AG04449 (cell line): ENCODE measurements at places on chromosomes 16 and 17.

DNA sequence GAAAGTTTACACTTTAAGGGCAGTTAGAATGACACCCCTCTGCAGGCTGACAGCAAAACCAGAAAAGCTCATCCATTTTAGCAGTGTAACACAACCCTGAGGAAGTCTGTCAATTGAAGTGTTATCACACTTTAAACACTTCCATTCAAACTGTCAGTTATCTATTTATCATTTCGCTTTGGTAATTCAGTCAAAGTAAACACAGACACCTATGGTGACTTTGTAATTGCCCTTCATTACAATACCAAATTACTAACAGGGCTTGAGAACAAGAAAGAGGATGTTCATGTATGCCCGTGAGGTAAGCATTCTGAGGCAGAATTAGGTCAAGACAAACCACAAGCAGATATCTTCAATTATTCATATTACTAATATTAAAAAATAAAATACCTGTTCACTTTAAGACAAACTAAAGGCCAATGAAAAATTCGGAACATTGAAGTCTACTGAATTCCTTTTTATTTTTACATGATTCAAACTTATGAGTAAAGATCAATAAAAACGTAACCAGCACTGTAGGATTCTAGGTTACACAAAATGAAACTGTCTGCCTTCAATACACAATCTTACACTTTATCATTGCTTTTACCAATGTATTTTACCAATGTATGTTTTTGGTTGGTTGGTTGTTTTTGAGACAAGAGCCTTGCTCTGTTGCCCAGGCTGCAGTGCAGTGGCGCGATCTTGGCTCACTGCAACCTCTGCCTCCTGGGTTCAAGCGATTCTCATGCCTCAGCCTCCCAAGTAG is 57.1 kb downstream of the BRIP1 start:
- DNase-seq: no peak

DNA sequence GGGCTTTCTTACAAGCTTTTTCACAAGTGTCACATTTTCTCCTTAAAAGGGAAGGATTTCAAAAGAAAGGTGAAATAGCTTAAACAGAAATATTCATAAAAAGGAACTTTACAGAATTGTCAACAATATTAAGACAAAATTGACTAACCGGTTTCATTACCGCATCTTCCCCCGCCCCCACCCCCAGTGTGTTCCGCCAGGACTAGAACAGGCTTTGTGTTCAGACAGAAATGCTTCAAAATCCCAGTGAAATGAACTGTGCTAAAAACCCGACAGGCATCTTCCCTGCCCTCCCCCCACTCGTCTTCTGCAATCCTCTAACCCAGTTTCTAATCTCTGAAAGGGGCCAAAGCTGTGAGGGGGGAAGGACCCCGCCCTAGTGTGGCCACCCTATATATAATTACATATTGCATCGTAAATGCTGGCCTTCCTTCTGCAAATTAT is 990 bp upstream of the ROGDI start:
- no peak for DNase-seq

DNA sequence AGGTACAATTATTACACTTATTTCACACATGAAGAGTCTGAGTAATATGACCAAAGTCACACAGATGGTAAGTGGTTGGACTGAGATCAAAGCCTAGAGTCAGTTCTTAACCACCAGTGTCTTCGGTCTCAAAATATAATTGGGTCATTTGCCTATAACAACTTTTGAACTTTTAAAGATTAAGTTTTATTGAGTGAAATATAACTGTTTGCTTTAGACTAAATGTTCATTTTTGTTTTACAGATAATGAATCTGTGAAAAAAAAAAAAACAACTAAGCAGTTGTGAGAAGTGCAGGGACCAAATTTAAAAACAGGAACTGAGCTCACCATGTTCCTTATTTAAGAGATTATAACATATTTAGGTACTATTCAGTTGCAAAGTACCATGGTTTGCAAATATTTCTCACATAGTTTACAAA is 150.1 kb downstream of the ITFG1 start:
- DNase-seq: no peak

DNA sequence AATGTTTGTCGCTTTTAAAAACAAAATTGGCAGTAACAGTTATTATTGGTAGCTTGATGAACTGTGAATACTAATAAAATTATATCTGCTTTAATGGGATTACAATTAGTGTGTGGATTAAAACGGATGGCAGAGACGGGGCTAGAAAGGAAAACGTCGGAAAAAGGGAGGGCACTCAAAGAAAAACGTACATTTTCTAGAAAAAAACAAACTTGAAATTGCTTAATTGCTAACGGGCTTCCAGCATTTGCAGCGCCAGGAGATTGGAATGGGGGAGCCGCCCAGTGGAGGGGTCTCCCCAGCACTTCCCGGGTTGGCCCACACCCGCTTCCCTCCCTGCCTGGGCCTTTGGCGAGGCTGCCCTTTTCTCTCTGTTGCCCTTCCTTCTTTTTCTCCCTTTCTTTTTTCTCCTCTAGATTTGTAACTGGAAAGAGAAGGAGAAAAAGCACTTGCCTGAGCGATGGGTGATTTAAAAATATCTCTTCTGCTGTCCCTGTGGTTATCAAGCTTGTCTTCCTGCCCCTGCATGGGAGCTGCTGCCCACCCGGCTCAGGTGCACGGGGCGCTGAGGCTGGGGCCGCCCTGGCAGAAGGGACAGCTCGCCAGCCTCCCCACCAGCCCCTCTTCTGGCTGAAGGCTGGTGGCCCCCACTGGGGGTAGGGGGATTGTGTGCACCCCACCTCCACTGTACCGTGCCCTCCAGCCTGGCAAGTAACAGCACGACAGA is 5.9 kb downstream of the BAHCC1 start:
- DNase-seq: no peak

DNA sequence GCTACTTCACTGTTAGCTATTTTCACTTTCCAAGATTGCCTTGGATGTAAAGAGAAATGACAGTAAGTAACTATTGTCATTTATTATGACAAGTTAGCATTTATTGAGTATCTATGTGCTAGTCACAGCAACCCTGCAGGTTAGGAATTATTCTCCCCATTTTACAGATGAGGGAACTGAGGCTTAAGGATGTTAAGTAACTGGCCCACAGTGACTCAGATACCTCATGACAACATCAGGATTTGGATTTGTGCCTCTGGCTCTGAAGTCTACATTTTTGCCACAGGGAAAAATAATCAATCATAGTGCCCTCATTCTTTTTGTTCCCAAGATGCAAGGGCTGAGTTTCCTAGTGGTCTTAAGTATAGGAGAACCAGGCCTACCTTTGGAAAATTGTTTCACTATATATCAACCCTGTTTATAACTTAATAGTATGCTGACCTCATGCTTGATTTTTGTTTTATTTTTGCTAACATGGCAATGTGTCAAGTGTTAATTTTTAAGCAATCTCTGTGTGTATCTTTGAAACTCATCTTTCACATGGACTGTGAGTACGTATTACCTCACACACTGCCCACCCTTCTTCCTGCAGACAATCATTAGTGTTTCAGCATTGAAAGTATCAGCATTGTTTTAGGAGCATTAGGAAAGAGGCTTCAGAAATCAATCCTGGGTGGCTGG is 105.0 kb downstream of the TANGO6 start:
- DNase-seq: no peak

DNA sequence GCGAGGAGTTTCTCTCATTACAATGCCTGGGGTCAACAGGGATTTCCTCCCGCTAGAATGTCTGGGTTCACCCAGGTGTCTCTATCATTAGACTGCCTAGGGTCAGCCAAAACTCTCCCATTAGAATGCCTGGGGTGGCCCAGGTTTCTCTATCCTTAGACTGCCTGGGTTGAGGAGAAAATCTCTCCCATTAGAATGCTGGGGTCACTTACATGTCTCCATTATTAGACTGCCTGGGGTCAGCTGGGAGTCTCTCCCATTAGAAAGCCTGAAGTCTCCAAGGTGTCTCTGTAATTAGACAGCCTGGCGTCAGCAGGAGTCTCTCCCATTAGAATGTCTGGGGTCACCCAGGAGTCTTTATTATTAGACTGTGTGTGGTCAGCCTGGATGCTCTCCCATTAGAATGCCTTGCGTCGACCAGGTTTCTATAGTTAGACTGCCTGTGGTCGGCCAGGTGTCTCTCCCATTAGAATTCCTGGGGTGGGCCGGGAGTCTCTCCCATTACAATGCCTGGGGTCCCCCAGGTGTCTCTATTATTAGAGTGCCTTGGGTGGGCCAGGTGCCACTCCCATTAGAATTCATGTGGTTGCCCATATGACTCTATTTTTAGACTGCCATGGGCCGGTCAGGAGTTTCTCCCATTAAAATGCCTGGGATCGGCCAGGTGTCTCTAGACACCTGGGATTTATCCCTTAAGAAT is 2272.1 kb downstream of the TP53TG3F start:
- no peak for DNase-seq

GRCh38 chr17:74687886-74688285 is 24.8 kb downstream of the CD300LF start:
- no peak for DNase-seq

- no peak for DNase-seq
Observed at GRCh38 chr16:85104147-85104546, 8.1 kb downstream of the CIBAR2 start.

GRCh38 chr17:7262935-7263800 is 890 bp upstream of the CLDN7 start:
- no peak for DNase-seq

DNA sequence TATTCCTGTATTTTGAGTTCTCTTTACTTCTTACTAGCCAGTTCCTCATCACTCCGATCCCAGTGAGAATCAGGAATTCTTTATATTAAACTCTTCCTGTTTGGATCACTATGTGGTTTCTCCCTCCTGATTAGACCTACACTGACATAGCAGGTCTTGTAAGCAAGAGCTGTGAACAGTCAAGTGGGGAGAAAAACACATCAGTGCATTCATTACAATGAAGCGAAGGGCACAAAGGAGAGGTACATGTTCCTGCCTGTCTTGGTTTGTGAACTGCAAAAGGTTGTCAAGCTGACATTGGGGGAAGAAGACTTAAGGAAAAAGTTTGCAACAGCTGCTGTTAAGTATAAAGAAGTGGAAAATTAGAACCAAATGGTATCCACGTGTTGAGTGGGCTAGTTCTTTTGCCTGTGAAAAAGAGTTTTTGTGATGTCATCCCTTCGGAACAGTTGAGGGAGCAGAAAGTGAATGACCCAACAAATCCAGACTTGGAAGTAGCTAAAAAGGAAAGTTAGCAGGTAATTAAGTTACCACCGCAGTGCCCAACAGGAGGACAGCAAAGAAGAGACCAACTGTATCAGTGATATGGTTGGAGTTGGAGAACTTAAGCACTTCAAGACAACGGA is 23.0 kb upstream of the TRIM25 start:
- DNase-seq: no peak

- DNase-seq: no peak
Observed at GRCh38 chr16:85777583-85778310, 21.6 kb downstream of the EMC8 start.

DNA sequence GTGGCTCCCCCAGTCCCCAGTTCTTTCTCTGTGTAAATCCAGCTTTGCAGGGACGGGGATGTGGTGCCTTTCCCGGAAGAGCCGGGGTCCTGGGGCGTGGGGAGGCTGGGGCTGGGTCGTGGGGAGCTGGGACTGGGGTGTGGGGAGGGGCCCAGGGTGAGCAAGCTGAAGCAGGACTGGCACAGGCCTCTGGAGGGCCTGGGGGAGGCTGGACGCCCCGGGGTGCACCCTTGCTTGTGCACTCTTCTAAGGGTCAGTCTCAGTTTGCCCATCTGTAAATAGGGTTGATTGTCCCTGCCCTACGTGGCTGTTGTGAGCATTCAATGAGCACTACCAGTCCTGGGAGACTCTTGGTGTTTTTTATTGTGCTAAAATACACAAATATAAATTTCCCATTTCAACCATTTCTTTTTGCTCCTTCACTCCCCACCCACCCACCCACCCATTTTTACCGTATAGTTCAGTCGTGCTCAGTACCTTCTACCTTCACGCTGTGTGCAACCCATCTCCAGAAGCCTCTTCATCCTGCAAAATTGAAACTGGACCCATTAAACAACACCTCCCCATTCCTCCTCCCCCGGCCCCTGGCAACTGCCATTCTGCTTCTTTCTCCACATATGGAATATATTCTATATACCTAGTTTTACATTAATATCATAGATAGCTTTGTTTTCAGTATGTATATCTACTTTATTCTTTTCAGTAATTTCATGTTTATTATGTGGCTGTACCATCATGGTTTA is 7.8 kb upstream of the TBC1D3B start:
- DNase-seq: no peak

- no peak for DNase-seq
Observed at GRCh38 chr17:30312226-30312625, 20.5 kb upstream of the BLMH start.

DNA sequence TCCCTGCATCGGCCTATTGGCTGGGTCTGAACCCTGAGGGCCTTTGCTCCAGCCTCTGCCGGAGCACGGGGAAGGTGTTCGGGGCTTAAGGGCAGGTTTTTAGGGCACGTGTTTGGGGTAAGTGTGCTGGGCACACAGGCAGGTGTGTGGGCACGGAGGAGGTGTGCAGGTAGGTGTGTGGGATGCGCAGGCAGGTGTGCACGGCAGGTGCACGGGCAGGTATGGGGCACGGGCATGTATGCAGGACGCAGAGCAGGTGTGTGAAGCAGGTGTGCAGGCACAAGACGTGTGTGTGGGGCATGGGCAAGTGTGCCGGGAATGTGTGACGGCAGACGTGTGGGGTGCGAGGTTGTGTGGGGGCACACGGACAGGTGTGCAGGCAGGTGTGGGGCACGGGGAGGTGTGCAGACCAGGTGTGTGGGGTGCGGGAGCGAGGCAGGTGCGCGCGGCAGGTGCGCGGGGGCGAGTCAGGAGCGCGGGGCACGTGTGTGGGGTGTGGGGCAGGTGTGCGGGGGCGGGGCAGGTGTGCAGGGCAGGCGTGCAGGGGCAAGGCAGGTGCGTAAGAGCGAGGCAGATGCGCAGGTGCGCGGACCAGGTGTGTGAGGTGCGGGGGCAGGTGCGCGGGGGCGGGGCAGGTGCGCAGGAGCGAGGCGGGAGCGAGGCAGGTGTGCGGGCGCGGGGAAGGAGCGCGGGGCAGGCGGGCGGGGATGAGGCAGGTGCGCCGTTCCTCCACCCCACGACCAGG is 28.6 kb upstream of the METRNL start:
- DNase-seq: no peak

GRCh38 chr16:84166796-84167695 is 19.8 kb downstream of the TAF1C start:
- DNase-seq: no peak

DNA sequence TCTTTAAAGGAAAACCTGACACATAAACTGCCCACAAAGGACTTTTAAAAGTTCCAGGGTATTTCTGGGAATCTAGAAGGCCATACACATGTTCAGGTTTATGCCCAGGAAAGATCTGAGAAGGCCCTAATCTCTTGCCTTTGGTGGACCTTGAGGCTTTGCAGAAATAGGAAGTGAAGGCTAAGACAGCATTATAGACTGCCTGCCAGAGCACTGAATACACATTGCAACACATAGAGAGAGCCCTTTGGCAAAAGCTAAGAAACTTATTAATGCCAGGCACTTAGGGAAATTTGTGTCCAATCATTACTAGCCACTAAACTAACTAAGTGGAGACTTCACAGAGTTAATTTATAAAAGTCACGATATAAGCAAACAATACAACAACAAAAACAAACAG is 70.4 kb downstream of the MMD start:
- no peak for DNase-seq

GRCh38 chr17:55348749-55349354 is 72.8 kb downstream of the MMD start:
- DNase-seq: no peak
